Jurkat, Clone E6-1 (cell line): ENCODE measurements at places on chromosomes 1 and 21.

GRCh38 chr1:242189591-242189990, 190.7 kb upstream of the MAP1LC3C start:
- no peak for DNase-seq

DNA sequence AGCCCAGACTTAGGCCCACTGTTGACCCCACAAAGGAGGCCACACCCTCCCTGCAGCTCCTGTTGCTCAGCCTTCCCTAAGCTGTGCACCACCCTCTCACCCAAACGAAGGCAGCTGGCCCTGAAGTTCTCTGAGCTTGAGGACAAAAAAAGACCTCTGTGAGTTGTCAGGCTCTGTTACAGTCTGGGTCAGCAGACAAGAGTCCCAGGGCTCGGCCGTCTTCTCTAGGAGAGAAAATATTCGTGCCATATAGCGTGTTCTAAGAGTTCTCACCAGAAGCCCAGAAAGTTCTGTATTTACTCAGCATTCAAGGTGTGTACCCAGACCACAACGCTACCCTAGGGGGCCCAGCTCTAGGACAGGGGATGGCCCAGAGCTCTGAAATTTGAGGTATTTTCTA, 25.5 kb upstream of the LYST start:
- DNase-seq, result no peak

DNA sequence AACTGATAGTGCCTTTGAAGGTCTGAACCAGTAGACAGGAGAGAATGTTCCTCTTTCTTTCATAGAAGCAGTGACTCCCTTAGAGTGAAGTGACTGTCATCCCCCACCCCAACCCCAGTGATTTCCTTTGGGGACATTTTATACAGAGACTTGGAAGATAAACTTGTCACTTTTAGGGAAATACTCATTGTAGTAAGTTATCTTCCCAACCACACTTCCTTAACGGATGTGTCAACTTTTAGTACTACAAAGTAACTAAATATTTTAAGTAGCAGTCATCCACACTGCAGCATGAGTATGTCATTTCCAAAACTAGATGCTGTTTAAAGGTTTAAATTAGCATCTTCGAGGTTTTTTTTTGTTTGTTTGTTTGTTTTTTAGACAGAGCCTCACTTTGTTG, 13.7 kb downstream of the LRRC8B start:
- no peak for DNase-seq

GRCh38 chr1:29936031-29936544, 699.8 kb downstream of the PTPRU start:
- no peak for DNase-seq

DNA sequence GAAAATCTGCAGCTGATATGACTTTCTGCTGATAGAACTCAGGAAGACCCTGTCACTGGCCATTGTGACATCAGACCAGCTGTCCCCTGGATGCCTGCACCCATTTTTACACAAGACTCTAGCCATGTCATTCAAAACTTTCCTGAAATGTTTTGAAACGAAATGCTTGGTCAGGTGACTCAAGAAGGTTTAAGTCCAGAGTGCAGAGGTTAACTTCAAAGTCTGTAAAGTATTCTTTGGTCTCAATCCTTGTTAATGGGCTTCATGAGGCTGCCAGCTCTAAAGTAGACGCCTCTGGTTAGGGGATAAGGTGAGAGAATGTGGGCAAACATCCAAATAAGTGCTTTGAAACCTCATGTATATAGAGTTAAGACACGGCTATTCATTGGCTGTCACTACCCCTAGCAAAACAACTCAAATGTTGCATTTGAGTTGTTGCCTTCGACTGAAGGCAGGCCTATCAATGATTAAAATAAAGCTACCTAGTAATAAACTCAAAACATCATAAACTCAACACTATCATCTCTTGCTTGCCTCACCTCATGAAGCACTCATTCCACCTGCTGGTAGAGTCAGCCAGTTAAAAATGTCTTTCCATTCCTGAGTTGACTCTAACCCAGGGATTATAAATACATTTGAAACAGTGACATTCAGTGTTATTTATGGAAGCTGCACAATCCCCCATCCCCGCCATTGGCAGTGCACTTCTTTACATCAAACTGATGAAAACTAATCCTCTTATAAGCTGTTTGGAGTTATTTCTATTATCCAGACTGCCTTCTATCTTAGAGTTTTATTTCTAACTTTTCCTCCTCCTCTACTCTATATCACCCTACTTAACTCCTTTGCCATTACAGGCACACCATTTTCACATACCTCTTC, 26.0 kb downstream of the RABIF start:
- DNase-seq, result no peak

DNA sequence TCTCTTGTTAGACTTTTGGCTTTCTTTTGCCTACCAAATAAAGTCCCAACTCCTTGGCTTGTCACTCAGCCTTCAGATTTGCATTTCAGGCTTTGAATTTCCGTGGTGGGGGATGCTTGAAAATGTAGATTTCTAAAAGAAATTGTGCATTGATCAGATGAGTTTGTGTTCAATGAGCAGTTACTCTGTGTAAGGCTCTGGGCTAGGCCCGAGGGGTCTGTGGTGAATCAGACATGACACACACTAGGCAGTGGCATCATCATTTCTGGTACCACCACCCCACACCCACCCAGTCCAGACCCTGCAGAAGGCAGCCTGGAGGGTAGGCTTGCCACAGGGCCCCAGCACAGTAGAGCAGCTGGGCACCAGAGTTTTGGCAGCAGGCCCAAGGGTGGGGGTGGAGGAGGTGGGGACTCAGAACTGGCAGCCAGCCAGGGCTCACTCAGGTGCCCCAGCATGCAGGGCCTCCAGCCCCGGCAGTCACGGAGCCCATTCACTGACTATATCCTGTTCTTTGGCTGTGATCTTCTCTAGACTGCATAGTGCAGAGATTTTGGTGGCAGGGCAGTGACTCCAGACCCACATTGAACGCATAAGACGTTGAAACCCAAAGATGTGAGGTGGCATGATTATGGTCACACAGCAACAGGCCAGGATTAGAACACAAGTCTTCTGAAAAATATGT, 97.2 kb upstream of the ARTN start:
- peak; percentile 95 for DNase-seq
